ENCODE measurements at places on chromosomes 2 and 18. TPM values are rescaled to one million over a fixed set of nuclear protein-coding genes. Genes with fewer than 3 reads are reported as not detected.

The MAP3K19 gene
- total RNA-seq: not detected

- ATAC-seq: peak; percentile 59
Observed at GRCh38 chr2:39437522-39438296, 624 bp upstream of the MAP4K3 start.

- no peak for ATAC-seq
Observed at GRCh38 chr18:45834306-45834705, 8.8 kb downstream of the SIGLEC15 start.

DNA sequence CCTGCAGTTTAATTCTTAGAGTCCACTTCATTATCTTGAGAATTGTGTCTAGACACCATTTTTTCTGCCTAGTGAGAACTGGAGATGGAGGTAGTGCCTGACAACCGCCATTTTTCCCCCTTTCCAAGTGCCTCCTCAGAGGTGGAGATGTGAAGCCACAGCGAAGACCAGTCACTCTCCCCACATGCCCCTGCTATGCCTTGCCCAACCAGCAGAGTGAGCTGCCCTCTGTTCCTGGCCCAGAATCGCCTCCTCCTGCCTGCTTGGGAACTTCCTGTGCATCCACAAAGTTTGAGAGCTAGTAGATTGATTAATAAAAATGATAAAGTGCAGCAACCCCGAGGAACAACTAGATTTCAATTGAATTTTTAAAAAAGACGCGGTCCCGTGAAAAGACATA, 123.3 kb downstream of the CLIP4 start:
- no peak for ATAC-seq

- no peak for ATAC-seq
Observed at GRCh38 chr2:157849591-157849990, 26.5 kb downstream of the ACVR1 start.

The PRKAG3 gene
- total RNA-seq: not detected

- ATAC-seq: peak; percentile 45
Observed at GRCh38 chr2:201854221-201854801, 48.0 kb downstream of the CDK15 start.

The CAPN14 gene
- 0.67 TPM for total RNA-seq

The TBC1D8 gene
- 0.45 TPM for total RNA-seq

The GAREM2 gene
- total RNA-seq: 2.1 TPM

GRCh38 chr2:143514413-143514812, 385.2 kb downstream of the ARHGAP15 start:
- peak; percentile 51 for ATAC-seq

DNA sequence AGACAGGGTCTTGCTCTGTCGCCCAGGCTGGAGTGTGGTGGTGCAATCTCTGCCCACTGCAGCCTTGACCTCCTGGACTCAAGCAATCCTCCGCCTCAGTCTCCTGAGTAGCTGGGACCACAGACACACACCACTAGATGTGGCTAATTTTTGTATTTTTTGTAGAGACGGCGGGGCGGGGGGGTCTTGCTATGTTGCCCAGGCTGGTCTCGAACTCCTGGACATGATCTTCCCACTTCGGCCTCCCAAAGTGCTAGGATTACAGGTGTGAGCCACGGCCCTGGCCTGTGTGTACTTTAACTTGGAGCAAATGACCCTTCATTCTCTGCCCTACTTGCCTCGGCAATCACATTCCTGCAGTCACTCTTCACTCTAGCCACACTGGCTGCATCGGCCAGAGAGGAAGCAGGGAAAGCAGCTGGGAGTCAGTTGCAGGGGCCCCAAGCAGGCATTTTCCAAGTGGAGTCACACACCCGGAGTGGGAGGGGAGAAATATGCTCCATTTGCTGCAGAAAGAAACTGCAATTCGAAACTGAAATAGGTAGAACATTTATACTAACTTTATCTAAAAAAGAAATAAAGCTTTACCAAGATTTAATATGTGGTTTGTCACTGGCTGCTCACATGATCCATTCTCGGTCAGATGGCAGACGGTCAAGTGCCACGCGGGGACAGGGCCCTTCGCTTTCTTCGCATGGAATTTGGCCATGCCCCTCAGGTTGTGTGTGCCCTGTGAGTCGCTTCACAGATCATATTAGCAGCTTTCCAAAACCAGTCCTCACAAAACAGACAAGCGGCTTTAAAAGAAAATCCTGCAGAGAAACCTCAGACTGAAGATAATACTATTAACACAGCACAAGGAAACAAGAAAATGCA, 37.1 kb downstream of the FAM161A start:
- no peak for ATAC-seq

DNA sequence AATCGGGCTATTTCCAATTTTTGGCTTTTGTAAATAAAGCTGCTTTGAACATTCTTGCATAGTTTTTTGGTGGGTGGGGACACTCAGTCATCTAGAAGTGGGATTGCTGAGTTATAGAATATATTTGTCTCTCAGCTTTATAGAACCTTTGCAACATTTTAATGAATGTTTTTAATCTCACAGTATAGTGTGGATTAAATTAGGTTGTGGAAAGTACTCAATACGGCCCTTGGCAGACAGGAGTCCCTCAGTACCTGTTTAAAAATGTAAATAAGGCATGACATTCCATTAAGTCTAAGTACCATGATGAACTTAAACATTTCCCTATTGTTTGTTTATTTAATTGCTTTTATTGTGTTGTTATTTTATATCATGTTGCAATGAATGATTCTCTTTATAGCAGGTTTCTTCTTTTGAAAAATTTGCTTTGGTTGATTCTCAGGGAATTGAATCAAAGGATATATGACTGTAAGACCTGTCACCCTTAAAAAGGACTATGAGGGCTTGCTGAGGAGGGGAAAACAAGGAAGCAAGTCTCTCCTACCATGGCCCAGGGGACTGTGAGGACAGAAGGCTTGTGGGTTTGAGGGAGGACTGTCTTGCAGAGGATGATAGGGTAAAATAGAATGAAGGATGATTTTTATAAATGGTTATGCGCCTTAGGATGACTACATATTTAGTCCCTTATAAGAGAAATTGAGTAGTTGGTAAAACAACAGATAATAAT, 165.1 kb downstream of the RPIA start:
- no peak for ATAC-seq

GRCh38 chr2:98029718-98030222, 34.0 kb upstream of the TMEM131 start:
- ATAC-seq: peak; percentile 20

- ATAC-seq: no peak
Observed at GRCh38 chr2:217326238-217327022, 466.6 kb upstream of the TNP1 start.

GRCh38 chr2:69703189-69703588, 38.7 kb upstream of the ANXA4 start:
- ATAC-seq: no peak

DNA sequence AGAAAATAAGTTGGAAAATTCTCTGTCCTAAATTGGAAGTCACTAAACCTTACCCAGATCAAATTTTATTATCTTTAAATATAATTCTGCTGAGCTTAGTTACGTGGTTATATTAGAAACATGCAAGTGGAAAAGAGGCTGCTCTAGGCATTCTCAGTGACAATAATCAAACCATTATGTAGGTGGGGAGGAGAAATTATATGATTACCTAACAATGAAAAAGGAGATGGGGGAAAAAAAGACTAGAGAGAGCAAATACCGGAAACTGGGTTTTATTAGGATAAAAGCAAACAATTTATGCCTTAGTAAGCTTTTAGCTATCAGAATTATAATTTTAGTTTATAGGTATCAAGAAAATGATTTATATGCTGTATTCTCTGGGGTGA, 53.2 kb downstream of the PHLPP1 start:
- no peak for ATAC-seq

GRCh38 chr2:74109551-74109950, 38.2 kb downstream of the BOLA3 start:
- ATAC-seq: peak; percentile 56

DNA sequence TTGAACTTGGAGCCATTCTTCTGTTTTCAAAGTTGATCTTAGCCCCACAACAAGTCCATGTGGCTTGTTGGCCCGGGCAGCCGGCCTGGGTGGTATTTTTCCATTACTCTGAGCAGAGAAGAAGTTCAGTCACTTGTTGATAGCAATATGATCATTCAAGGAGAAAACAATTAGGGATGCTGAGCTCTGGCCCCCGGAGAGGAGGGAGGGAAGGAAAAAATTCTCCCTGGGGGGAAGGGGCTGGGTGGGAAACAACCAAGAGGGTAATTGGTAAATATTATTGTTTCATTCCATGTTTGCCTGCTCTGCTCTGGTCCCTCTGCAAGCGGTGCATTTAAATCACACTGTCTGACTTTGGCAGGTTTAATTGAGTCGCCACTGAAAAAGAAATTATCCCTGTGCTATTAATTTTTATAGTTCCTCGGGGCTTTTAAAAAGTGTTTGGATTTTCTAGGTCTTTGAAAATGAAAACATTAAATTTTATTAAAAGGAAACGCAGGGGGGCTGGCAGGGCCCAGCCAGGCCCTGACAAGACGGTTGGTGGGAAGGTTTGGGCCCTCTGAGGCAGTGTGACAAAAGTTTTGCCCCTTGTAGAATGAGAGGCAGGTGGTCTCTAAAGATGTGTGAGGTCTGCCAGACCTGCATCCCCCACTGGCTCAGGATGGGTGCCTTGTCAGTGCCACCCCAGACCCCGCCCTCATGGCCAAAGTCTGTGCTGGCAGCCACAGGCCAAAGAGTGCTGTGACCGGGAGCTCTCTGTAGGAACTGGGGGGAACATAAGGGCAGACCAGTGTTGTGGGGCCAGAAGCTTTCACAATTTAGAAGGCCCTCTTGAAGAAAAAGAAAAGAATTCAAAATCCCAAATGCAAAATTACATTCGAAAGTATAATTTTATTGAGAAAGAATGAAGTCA, 52.5 kb upstream of the SLC14A2 start:
- ATAC-seq: no peak

The CABLES1 gene
- total RNA-seq: 2.7 TPM

DNA sequence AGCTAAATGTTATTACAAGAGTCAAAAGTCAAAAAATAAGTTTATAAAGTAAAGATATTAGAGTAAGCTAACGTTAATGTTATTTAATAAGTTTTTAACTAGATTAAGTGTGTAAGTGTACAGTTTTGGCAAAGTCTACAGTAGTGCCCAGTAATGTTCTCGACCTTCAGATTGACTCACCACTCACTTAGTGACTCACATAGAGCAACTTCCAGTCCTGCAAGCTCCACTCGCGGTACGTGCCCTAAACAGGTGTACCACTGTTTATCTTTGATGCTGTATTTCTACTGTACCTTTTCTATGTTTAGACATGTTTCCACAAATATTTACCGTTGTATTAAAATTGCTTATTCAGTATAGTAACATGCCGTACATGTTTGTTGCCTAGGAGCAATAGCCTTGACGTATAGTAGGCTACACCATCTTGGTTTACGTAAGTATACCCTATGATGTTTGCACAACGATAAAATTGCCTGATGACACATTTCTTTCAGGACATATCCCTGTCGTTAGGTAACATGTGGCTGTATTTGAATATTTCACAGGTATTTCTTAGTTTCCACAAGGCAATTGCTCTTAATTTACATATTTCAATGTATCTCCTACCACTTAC, 1641.9 kb upstream of the PIK3C3 start:
- no peak for ATAC-seq

GRCh38 chr2:15941871-15942710, 1.7 kb downstream of the MYCN start:
- ATAC-seq: no peak

DNA sequence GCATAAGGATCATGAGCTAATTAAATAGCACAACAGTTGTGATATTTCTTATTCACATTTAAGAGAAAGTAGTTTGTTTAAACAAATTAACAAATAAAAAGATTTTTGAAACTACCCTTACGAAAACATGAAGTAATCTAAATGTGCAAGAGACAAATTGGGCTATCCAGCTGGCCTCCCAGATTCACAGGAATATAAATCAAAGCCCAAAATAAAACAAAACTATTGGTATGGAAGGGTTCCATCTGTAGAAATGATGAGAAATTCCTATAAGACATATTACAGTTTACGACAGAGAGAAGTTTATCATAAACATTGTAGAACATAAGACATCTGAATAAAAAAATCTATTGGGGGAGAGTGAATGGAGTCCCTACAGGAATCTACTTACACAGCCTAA, 1125.1 kb downstream of the TDRD15 start:
- no peak for ATAC-seq

DNA sequence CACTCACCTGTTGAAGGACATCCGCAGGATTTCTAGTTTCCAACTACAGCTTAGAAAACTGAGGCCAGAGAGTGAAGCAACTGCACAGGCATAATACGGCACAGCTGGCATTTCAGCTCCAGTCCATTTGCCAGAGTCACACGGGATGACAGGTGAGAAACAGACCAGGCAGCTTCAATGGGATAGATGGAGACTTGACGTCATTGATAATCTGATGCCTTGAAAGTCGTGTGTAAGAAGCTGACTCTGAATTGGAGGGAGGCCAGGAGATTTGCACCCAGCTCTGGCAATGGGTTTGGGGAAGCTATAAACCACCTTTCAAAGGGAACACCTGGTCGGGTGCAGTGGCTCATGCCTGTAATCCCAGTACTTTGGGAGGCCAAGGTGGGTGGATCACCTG, 12.4 kb upstream of the DNMT3A start:
- ATAC-seq: no peak

The PCARE gene
- total RNA-seq: not detected

DNA sequence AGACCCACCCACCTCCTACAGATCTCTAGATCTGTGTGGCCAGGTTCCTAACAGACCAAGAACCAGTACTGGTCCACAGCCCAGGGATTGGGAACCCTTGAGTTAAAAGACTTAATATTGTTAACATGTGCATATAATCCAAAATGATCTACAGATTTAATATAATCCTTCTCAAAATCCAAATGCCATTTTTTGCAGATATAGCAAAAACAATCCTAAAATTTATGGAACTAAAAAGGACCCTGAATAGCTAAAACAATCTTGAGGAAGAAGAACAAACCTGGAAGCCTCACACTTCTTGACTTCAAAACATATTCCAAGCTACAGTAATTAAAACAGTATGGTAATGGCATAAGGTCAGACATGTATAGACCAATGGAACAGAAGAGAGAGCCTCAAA, 206.9 kb upstream of the SIX2 start:
- no peak for ATAC-seq

DNA sequence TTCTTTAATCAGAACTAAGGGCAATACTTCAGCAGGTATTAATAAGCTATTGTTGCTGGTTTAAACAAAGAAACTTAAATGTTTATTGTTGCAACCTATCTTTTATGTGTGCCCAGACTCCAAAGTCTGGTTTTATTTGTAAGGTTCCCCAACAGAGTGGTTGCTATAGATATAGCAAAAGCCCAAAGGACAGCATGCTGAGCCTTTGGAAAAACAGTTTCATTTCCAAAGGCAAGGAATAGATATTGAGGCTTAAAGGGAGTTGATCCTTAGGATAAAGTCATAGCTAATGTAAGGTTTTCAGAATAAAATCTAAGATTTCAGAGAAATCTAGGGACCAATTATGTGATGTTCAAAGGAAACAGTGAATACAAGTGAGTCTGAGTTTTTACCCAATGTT, 413.2 kb upstream of the SLC14A2 start:
- no peak for ATAC-seq

GRCh38 chr2:105896765-105897163, 152.1 kb downstream of the NCK2 start:
- ATAC-seq: no peak

GRCh38 chr18:22108674-22109073, 60.7 kb upstream of the GATA6 start:
- ATAC-seq: no peak

GRCh38 chr18:63888470-63889190, 1.1 kb downstream of the SERPINB2 start:
- ATAC-seq: no peak

Measured in activated T-helper 17 cell treated with anti-CD3 and anti-CD28 coated beads, Interleukin-2, amount 50 U/mL, for 72 hours (primary cell).